ENCODE measurements at places on chromosomes 7 and 10. TPM values are rescaled to one million over a fixed set of nuclear protein-coding genes. Genes with fewer than 3 reads are reported as not detected.

LIPM gene
- polyA plus RNA-seq = not detected

JMJD1C gene
- 62.8 TPM for polyA plus RNA-seq

ABCB4 gene
- 37.5 TPM for polyA plus RNA-seq

PLEKHS1 gene
- polyA plus RNA-seq = 0.02 TPM

STAG3 gene
- polyA plus RNA-seq = 69.5 TPM

Data from spleen (tissue), 13 donors.